A375 (cell line): ENCODE measurements at places on chromosomes 7 and 10. TPM values are rescaled to one million over a fixed set of nuclear protein-coding genes. Genes with fewer than 3 reads are reported as not detected.

C10orf53 gene
- total RNA-seq: not detected in 2 replicates

HOXA3 gene
- total RNA-seq: 2.5 and 2.6 TPM in 2 replicates

CALD1 gene
- 52.8 and 54.4 TPM in 2 replicates for total RNA-seq

HERPUD2 gene
- total RNA-seq: 13.5 and 15.4 TPM in 2 replicates

TAC1 gene
- total RNA-seq: 2.7 and 5.4 TPM in 2 replicates

PRLHR gene
- total RNA-seq: not detected in 2 replicates

PNLIP gene
- total RNA-seq: not detected in 2 replicates

PAPOLB gene
- not detected in 2 replicates for total RNA-seq

SPDYE1 gene
- total RNA-seq: not detected in 2 replicates

ASIC3 gene
- total RNA-seq: 0.74 and 3.7 TPM in 2 replicates

TMEM273 gene
- total RNA-seq: not detected in 2 replicates

MCM10 gene
- 26.8 and 36.0 TPM in 2 replicates for total RNA-seq

CDK14 gene
- total RNA-seq: 14.5 and 19.2 TPM in 2 replicates

RET gene
- total RNA-seq: not detected in 2 replicates

EPHA1 gene
- 0.04 and 0.24 TPM in 2 replicates for total RNA-seq

TAS2R5 gene
- total RNA-seq: not detected in 2 replicates

ZNF248 gene
- total RNA-seq: 7.1 and 8.1 TPM in 2 replicates

ENTPD1 gene
- 0.08 TPM in 1 of 2 replicates, not detected in the other for total RNA-seq

TMEM225B gene
- 0.48 TPM in 1 of 2 replicates, not detected in the other for total RNA-seq

KCP gene
- total RNA-seq: not detected in 2 replicates

GPR37 gene
- total RNA-seq: 2.7 and 3.3 TPM in 2 replicates

NUDT13 gene
- 1.3 TPM in 2 replicates for total RNA-seq

OPALIN gene
- total RNA-seq: not detected in 2 replicates
